ENCODE measurements at places on chromosomes 5 and 9. TPM values are rescaled to one million over a fixed set of nuclear protein-coding genes. Genes with fewer than 3 reads are reported as not detected.

The ADGRV1 gene
- total RNA-seq = under 0.01 TPM

The RGS14 gene
- 5.2 TPM for total RNA-seq

The ZBED3 gene
- total RNA-seq = 7.8 TPM

The LCN1 gene
- not detected for total RNA-seq

The DRD1 gene
- total RNA-seq = not detected

The F2RL2 gene
- total RNA-seq = 0.76 TPM
